ENCODE measurements at places on chromosomes 1 and 21.

- DNase-seq, result no peak
- H3K27me3 ChIP-seq, result peaks cover 4% of the 10 kb centered on the region
- no peaks in the 10 kb centered on the region for H3K4me1 ChIP-seq
- no peaks in the 10 kb centered on the region for H3K36me3 ChIP-seq
- H3K27ac ChIP-seq, result no peak overlapping the region
Observed at GRCh38 chr1:224903955-224904354, 25.5 kb upstream of the DNAH14 start.

GRCh38 chr1:236150986-236151385 lies 8.6 kb downstream of the GPR137B start:
- H3K4me1 ChIP-seq, result peaks cover 8% of the 10 kb centered on the region
- H3K36me3 ChIP-seq, result no peaks in the 10 kb centered on the region
- H3K27ac ChIP-seq, result no peak overlapping the region
- no peaks in the 10 kb centered on the region for H3K27me3 ChIP-seq
- H3K4me3 ChIP-seq, result no peak overlapping the region

DNA sequence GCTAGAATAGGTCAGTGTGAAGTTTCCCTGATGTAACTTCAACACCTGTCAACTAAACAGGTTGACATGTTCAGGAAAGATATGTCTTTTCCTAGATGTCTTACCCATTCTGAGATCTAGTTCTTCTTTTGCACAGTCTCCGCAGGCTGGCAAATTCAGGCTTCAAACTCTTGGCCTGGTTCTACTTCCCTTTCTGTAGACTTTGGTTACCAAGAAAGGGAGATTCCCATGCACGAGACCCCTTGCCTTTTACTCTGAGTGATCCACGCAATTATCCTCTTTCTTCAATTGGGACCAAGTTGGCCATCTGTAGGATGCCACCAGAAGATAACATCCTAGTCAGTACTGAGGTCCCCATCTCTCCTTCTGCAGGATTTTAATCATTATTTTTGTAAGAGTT lies 2.0 kb downstream of the CFAP45 start:
- H3K4me3 ChIP-seq, result no peak overlapping the region
- no peak for DNase-seq
- H3K36me3 ChIP-seq, result no peaks in the 10 kb centered on the region
- H3K4me1 ChIP-seq, result no peaks in the 10 kb centered on the region
- no peaks in the 10 kb centered on the region for H3K27me3 ChIP-seq
- no peak overlapping the region for H3K27ac ChIP-seq

- H3K27ac ChIP-seq, result no peak overlapping the region
- no peaks in the 10 kb centered on the region for H3K36me3 ChIP-seq
- no peak overlapping the region for H3K4me3 ChIP-seq
- no peaks in the 10 kb centered on the region for H3K27me3 ChIP-seq
Observed at GRCh38 chr1:36442337-36442736, 7.9 kb downstream of the OSCP1 start.

- no peak overlapping the region for H3K4me3 ChIP-seq
- no peak overlapping the region for H3K27ac ChIP-seq
- no peaks in the 10 kb centered on the region for H3K27me3 ChIP-seq
- no peaks in the 10 kb centered on the region for H3K4me1 ChIP-seq
Observed at GRCh38 chr1:30042438-30043147, 680.8 kb downstream of the MATN1 start.

GRCh38 chr1:168433238-168433637 lies 110.6 kb downstream of the XCL2 start:
- no peaks in the 10 kb centered on the region for H3K36me3 ChIP-seq
- no peak overlapping the region for H3K27ac ChIP-seq
- no peaks in the 10 kb centered on the region for H3K4me1 ChIP-seq
- H3K27me3 ChIP-seq, result no peaks in the 10 kb centered on the region
- DNase-seq, result no peak

Data from CD4-positive, alpha-beta memory T cell (primary cell).